ENCODE measurements at places on chromosomes 5 and 9. TPM values are rescaled to one million over a fixed set of nuclear protein-coding genes. Genes with fewer than 3 reads are reported as not detected.

The SOHLH1 gene
- total RNA-seq = not detected

The TERT gene
- 10.5 TPM for total RNA-seq

The TAF1L gene
- not detected for total RNA-seq

GRCh38 chr9:134066526-134066912 lies 1.3 kb downstream of the BRD3 start:
- DNase-seq = no peak

- no peak for DNase-seq
Measured at GRCh38 chr9:16272776-16273175, 597.7 kb downstream of the BNC2 start.

- no peak for DNase-seq
Measured at GRCh38 chr5:156677963-156678362, 172.1 kb upstream of the PPP1R2B start.

- no peak for DNase-seq
Measured at GRCh38 chr5:168136340-168136739, 155.1 kb upstream of the WWC1 start.

GRCh38 chr5:67147760-67148159 lies 48.8 kb downstream of the CD180 start:
- DNase-seq = peak; percentile 49

GRCh38 chr9:20207176-20207575 lies 415.1 kb downstream of the MLLT3 start:
- no peak for DNase-seq

Data from HT1080 (cell line).